K562 (cell line): ENCODE measurements at places on chromosomes 2 and 18. TPM values are rescaled to one million over a fixed set of nuclear protein-coding genes. Genes with fewer than 3 reads are reported as not detected.

DNA sequence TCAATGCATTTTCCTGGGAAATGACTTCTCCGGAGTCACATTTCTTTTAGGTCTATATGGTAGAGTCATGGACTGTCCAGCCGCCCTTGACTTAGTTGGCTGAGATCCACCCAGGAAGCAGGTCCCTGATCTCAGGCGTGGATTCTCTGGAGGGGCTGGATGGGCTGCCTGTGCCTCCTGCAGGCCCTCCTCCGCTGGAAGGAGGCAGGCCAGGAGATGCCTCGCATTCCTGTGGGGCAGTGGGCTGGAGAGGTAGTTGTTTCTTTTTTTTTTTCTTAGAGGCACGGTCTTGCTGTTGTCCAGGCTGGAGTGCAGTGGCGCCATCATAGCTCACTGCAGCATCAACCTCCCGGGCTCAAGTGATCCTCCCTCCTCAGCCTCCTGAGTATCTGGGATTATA is 129.0 kb upstream of the MYCN start:
- H3K27ac ChIP-seq, result no peak overlapping the region
- H3K4me1 ChIP-seq, result no peaks in the 10 kb centered on the region
- no peak for DNase-seq
- H3K4me3 ChIP-seq, result no peak overlapping the region

GRCh38 chr2:177101930-177102329 is 110.7 kb upstream of the HNRNPA3 start:
- no peaks in the 10 kb centered on the region for H3K4me1 ChIP-seq
- no peak overlapping the region for H3K4me3 ChIP-seq
- no peaks in the 10 kb centered on the region for H3K36me3 ChIP-seq
- no peak for DNase-seq
- no peaks in the 10 kb centered on the region; the same call in 1 of the 3 replicates for H3K27me3 ChIP-seq
- no peak overlapping the region for H3K27ac ChIP-seq

Gene AKAIN1
- total RNA-seq, result not detected in 2 replicates

GRCh38 chr2:131801210-131801744 is 273.6 kb downstream of the CCDC74A start:
- no peaks in the 10 kb centered on the region for H3K36me3 ChIP-seq
- no peaks in the 10 kb centered on the region for H3K27me3 ChIP-seq
- H3K4me3 ChIP-seq, result no peak overlapping the region
- no peaks in the 10 kb centered on the region for H3K4me1 ChIP-seq
- no peak overlapping the region for H3K27ac ChIP-seq
